ENCODE measurements at places on chromosomes 12 and 14.

GRCh38 chr12:120381752-120382419 is 12.9 kb upstream of the MSI1 start:
- DNase-seq, result no peak

DNA sequence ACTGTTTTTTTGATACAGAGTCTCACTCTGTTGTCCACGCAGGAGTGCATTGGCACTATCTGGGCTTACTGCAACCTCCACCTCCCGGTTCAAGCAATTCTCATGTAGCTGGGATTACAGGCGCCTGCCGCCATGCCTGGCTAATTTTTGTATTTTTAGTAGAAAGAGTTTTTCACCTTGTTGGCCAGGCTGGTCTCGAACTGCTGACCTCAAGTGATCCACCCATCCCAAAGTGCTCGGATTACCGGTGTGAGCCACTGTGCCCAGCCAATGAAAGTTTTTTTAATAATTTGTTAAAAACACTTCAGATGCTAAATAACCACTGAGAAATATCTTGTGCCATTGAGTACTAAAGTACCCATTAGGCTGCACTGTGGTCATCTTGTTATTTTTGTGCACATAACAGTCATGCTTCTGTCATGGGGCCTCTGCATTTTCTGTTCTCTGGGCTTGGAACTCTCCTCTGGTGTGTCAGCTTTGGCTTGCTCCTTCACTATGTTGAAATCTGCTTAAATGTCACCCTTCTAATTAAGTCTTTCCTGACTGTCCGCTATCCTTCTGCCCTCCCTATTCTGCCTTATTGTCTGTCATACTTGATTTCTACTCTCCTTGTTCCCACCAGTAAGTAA is 105.1 kb downstream of the KTN1 start:
- no peak for DNase-seq

DNA sequence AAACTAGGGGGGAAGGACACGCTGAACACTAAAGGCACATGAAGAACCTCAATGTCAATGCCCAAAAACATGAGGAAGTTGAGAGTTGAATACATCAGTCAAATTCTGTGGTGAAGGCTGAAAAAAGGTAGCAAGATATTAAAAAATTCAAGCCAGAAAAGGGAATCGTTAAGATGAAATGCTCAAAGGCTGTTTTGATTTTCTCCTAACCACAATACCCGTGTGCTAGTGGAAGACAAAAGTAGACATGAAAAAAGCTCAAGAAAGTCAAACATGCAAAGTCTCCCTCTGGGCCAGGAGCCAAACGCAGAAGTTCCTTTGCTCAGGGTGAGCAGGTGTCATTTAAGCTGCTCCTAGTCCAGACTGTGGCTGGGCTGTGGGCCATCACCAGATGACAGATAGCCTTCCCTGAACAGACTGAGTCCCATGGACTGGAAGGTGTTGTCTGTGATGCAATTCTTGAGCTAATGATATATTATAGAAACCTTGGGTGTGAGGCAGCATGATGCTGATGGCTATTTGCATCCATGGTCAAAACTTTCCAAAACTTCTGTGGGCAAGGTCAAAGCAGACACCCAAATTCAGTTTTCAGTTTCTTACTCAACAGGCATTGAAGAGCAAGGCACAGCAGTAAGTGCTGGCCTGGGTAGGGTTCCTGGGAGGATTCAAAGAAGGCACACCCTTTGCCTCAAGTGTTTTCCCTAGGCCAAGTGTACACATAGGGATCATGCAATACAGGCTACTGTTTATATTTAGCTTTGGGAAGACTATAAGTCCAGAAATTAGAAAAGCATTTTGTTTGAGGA is 81.6 kb downstream of the MYRFL start:
- no peak for DNase-seq

DNA sequence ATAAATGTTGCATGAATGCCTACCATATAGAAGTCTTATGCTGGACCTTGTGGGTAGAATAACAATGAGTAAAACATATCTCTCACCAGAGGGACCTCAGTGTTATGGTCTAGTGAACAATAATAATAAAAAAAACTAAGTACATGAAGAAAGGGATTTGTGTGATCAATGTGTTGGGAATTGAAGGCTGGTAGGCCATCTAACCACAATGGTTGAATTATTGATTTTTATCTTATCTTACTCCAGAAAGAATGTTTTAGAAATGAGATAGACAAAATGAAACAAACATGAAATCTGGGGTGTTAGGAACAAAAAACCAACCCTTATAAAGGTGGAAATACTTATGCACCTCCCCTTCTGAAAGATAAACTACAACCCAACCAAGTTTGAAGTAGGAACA is 243.9 kb upstream of the LRIG3 start:
- DNase-seq, result no peak

- no peak for DNase-seq
Measured at GRCh38 chr14:92391726-92392125, 68.8 kb downstream of the SLC24A4 start.

DNA sequence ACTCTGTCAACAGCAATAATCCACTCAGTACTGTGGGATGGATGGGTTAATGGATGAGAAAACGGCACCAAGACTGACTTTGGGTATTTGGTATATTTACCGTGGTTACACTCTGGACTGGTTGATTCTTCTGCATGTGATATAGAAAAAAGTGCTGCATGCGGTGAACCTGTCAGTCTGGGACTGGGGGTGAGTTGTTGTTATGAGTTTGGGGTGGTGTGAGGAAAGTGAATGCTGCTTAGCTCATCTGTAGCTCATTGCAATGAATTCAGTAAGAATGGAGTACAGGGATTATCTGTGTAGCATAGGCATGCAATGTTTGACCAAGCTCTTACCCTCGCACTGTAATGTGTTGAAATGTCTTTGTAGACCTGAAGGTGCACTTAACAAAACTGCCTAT is 6.0 kb downstream of the KCNA1 start:
- DNase-seq, result no peak

- DNase-seq, result no peak
Measured at GRCh38 chr14:90644882-90645281, 171.3 kb downstream of the TTC7B start.

DNA sequence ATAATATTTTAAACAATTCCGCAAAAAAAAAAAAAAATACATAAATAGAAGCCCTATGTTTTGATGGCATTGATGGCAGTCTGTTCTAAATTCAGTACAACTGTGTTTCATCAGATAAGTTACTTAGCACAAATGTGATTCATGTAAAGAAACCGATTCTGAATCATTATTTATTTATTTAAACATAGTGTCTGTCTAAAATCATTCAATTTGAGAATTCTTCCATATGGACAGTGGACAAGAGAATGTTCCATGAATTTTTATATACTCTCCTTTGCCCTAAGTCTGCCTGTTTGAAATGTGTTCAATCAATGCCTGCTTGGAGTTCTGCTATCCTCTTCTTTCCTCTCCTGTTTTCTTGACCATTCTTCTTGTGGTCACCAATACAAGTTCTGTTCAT is 126.5 kb downstream of the PDE3A start:
- no peak for DNase-seq

DNA sequence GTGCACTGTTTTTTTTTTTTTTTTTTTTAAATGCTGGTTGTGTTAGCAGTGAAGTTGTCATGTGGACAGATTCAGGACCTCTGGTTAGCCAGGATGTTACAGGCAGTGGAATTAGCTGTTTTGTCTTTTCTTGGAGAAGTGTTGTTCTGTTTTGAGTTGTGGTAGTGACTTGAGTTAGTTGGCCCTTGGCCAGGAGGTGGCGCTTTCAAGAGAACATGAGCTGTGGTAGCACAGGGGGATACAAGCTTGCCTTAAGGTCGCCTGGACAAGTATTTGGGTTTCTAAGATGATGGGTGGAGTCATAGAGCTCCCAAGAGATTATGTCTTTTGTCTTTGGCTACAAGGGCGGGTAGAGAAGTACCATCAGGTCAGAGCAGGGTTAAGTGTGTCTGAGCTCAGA is 33.3 kb upstream of the CCDC198 start:
- DNase-seq, result no peak

GRCh38 chr12:7354529-7354928 is 50.7 kb downstream of the ACSM4 start:
- no peak for DNase-seq

- DNase-seq, result no peak
Measured at GRCh38 chr12:89418228-89418910, 66.1 kb upstream of the DUSP6 start.

DNA sequence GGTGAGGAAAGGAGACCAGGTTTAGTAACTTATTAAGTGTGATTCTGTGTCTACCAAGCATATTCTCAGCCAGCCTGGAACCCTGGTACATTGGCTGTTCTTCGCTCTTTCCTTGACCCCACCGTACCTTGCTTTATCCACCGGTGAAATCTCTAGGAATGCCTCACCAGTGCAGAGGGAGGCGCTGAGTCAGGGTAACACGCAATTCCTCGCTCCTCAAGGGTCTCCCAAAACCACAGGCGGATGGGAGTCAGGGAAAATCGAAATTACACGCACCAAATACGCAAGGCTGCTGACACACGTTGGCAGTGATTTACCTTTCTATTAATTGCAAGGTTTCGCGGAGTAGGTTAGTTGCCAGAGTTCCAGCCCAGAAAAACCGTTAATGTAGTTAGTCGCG is 845 bp downstream of the L3HYPDH start:
- DNase-seq, result no peak

GRCh38 chr12:57632958-57633840 is at the start of gene B4GALNT1:
Gene B4GALNT1 (minus strand): TSS chr12:57633201. CDS start chr12:57632132, 1,069 bp downstream.
- DNase-seq, result no peak

DNA sequence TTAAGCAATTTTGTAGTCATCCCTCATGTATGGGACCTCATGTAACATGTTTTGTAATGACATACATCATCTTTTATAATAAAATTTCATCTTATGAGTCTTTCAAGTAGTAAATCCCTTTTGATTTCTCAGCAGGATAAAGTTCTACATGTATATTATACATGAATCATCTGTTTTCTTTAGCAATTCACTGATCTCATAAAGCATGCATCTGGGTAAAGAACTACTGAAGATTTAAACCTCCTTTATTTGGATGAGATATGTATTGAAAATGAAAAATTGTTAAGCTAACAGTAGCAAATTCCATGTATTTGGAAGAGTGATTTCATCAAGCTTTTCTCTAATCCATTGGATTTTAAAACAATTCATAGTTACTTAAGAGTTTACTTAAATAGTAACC is 126.9 kb downstream of the KITLG start:
- DNase-seq, result no peak

GRCh38 chr12:104083769-104084475 is 19.6 kb downstream of the HCFC2 start:
- DNase-seq, result no peak

DNA sequence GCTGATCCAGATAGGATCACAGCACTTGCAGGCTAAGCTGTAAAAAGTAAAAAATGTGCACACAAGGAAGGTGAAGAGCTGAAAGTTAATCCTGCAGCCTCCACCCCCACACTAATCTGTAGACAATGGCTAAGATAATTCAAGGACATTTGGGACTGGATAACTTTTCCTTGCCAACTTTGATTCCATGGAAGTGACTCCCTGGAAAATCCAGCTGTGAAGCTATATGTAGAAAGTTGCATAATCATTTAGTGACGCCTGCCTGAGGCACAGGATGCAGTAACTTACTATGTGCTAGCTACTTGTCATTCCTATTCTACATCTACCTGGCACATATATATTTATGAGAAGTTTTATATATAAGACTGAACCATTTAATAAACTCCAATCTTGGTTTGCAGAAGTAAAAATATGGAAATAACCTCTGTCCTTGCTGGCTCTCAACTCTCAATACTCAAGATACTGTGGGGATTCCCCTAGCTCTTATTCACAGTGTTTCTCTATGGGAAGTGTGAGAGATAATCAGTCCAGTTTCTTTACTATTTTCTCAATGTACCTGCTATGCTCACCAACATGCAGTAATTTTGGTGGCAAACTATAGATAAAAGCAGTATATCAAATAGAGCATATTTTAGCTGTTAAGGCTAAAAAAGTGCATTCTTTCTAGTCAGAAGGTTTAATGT is 14.8 kb downstream of the LDHB start:
- DNase-seq, result no peak

DNA sequence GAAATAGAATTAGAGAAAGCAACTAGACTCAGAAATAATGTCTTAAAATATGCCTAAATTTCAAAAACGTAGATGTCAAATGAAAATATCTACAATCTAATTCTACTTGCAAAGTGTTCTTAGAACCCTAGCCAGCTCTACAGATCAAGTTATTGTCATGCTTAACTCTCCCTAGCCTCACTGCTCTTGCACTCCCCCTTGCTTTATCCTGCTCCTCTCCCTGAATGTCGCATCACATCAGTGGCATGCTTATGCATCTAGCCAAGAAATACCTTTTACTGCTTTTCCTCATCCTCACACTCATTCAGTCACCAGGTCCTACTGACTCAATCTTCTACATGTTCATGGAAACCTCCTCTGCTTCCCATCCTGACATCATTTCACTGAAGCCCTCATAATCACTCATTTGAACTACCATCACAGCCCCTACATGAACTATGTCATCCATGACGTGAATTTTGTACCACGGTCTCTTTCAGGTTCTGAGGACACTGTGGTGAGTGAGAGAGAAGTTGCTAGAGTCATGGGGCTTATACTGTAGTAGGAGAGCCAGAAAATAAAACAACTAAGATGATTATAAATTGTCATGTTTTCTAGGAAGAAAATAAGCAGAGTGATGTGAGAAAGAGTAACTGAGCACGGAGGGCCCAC is 22.6 kb upstream of the CRACR2A start:
- no peak for DNase-seq

- DNase-seq, result no peak
Measured at GRCh38 chr12:28750946-28751685, 398.0 kb upstream of the FAR2 start.

GRCh38 chr14:102591372-102591943 is 991 bp upstream of the RCOR1 start:
- DNase-seq, result peak; percentile 45
